ENCODE measurements at places on chromosomes 2 and 18. TPM values are rescaled to one million over a fixed set of nuclear protein-coding genes. Genes with fewer than 3 reads are reported as not detected.
A peak's percentile ranks its signal among the peaks of the same experiment; 100 is the strongest.

DNA sequence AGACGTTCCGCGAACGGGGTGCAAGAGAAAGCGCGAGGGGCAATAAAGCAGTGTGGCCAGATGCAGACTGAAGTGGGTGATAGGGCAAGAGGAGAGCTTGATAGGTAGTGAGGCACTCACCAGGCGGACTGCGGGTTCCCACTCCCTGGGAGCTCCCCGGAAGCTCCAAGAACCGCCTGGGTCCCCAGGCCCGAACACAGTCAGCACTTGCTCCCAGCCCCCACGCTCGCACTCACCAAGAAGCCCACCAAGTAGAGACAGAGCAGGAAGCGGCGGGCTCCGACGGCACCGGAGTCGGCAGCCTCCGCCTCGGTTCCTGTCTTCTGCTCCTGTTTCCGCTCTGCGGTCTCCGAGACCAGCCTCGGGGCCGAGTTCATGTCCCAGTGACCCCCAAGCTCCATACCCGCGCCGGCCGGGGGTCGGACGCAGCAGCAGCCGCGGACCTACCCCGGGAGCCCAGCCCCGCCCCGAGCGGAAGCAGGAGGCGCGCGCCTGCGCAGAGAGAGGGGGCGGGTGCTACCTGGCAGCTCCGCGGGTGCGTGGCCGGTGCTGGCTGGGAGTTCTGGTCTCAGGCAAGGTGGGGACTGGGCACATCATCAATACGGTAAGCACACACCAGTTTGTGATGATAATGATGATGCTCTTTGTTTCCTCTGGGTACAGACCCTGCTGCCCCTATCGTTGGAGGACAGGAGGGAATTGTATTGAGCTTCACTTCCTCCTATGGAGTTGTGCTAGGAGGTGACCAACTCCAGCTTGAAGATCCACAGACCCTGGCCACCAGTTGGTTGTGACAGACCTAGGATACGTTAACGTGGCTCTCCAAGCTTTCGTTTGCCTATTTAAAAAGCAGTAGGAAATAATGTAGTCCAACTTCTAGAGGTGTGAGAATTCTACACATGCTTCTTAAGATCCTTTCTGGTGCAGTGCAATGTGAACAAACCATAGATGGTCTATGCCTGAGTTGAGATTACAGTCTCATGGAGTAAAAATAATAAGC, 25.1 kb upstream of the TMEM182 start:
- peak overlapping the region; percentile 71 for H3K27ac ChIP-seq
- H3K36me3 ChIP-seq: no peaks in the 10 kb centered on the region
- H3K4me1 ChIP-seq: peaks cover 7% of the 10 kb centered on the region
- DNase-seq: peak; percentile 91

The LRRC30 gene
- total RNA-seq: not detected

DNA sequence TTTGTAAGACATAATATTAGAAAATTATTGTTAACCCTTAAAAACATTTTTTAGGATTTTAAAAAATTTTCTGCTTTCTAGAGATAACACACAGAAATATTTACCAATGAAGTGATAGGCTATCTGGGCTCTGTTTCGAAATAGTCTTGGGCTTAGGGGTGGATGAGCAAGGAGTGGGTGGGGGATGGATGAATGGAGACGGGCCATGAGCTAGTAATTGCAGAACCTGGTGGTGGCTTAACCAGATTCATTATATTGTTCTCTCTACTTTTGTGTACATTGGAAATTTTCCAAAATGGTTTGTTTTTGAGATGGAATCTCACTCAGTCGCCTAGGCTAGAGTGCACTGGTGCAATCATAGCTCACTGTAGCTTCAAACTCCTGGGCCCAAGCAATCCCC, 89.6 kb downstream of the TCF7L1 start:
- no peaks in the 10 kb centered on the region for H3K27me3 ChIP-seq
- no peak for DNase-seq
- H3K27ac ChIP-seq: no peak overlapping the region
- no peak overlapping the region for H3K4me3 ChIP-seq
- no peaks in the 10 kb centered on the region for H3K4me1 ChIP-seq

DNA sequence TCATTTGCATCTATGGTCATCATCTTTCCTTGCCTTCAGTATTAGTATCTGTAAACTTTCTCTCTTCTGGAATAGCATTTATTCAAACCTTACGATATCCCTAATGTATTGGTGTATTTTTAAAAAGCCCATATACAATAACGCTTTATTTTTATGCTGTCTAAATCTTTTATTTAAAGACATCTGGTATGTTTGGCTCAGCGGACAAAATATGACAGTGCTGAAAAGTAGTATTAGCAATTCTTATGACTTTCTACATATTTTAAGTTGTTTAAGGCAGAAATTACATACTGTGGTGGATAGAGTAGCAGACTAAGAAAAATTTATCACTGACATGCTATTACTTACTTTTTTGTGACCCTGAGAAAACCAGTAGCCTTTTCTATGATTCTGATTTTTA, 41.8 kb upstream of the SLC4A10 start:
- H3K36me3 ChIP-seq: no peaks in the 10 kb centered on the region
- no peaks in the 10 kb centered on the region for H3K27me3 ChIP-seq
- DNase-seq: no peak
- no peak overlapping the region for H3K27ac ChIP-seq
- no peaks in the 10 kb centered on the region for H3K4me1 ChIP-seq
- no peak overlapping the region for H3K4me3 ChIP-seq

The CHN1 gene
- 30.1 TPM for total RNA-seq

GRCh38 chr2:8719528-8719927, 37.7 kb downstream of the ID2 start:
- H3K36me3 ChIP-seq: no peaks in the 10 kb centered on the region
- H3K4me1 ChIP-seq: no peaks in the 10 kb centered on the region
- H3K27ac ChIP-seq: no peak overlapping the region
- no peak for DNase-seq
- no peak overlapping the region for H3K4me3 ChIP-seq

DNA sequence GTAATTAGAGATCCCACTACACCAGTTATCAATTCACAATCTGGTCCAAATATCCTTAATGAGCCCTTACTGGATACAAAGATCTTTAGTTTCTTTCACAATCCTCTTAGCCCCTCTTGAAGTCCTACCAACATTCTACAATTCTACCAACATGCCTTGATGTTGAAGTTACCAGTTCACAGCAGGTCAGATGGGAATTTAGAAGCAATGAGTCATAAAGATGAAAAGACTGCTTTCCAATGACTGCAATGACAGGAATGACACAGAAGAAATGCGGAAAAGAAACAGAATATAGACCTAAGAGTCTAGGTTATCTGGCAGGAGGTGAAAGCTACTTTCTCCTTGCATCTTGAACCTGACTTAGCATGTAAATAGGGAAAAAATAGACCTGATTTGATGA, 24.5 kb downstream of the RTTN start:
- no peaks in the 10 kb centered on the region for H3K4me1 ChIP-seq
- H3K36me3 ChIP-seq: no peaks in the 10 kb centered on the region
- H3K27ac ChIP-seq: no peak overlapping the region
- H3K27me3 ChIP-seq: no peaks in the 10 kb centered on the region
- no peak for DNase-seq
- no peak overlapping the region for H3K4me3 ChIP-seq

- H3K36me3 ChIP-seq: no peaks in the 10 kb centered on the region
- no peak overlapping the region for H3K27ac ChIP-seq
- H3K4me3 ChIP-seq: no peak overlapping the region
- H3K4me1 ChIP-seq: no peaks in the 10 kb centered on the region
- DNase-seq: no peak
Observed at GRCh38 chr18:33914399-33914798, 310.3 kb downstream of the NOL4 start.

DNA sequence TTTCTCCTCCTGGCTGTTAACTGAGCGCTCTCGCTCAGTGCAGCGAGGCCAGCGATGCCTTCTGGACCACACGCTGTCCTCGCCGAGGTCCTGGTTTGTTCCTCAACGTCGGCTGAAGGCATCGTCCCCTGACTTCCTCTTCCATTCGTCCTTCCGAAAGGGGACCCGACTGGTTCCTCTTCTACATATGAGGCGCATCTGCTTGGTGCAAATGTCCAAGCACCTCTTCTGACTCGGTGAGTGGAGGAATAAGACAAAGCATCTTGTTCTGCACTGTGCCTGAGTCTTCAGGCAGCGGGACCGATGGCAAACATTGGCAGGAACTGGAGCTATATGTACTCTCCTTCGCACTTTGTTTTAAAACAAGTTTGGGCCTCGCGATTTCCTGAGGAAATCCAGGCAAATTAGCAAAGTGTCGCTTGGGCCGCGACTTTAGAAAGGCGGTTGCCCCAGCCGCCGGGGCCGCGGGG, 621 bp upstream of the KCNS3 start:
- H3K36me3 ChIP-seq: no peaks in the 10 kb centered on the region
- H3K27me3 ChIP-seq: no peaks in the 10 kb centered on the region
- peak overlapping the region; percentile 66 for H3K4me3 ChIP-seq
- H3K4me1 ChIP-seq: peaks cover 5% of the 10 kb centered on the region
- peak; percentile 30 for DNase-seq
- no peak overlapping the region for H3K27ac ChIP-seq

The NMS gene
- total RNA-seq: not detected

The NDUFS1 gene
- total RNA-seq: 73.1 TPM

The ADD2 gene
- total RNA-seq: 5.1 TPM

The NOSTRIN gene
- 93.8 TPM for total RNA-seq

The CHRNG gene
- not detected for total RNA-seq

The ZCCHC2 gene
- 46.2 TPM for total RNA-seq

GRCh38 chr18:38010037-38010436, 444.4 kb upstream of the CELF4 start:
- no peak overlapping the region for H3K4me3 ChIP-seq
- DNase-seq: no peak
- peaks cover 4% of the 10 kb centered on the region for H3K4me1 ChIP-seq
- no peaks in the 10 kb centered on the region for H3K27me3 ChIP-seq
- H3K27ac ChIP-seq: no peak overlapping the region
- H3K36me3 ChIP-seq: no peaks in the 10 kb centered on the region
